Cortex of kidney (tissue), 1 donor: ENCODE measurements at places on chromosomes 13 and 19.

DNA sequence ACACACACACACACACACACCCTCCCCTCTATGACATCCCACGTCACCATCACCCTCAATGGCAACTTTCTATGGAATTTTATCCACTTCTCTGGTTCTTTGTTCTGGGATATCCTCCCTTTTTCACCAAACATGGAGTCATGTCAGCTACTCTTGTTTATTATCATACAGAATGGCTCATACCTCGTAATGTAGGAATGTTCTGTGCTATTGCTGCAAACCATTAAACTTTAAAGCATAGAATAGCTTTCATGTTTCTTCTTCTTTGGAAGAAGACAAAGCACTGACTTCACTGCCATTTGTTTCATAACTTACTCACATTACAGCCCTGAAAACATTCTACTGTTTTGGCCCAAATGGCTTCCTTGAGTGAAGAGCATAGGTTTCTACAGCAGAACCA lies 163.4 kb downstream of the FOXO1 start:
- no peak for DNase-seq

DNA sequence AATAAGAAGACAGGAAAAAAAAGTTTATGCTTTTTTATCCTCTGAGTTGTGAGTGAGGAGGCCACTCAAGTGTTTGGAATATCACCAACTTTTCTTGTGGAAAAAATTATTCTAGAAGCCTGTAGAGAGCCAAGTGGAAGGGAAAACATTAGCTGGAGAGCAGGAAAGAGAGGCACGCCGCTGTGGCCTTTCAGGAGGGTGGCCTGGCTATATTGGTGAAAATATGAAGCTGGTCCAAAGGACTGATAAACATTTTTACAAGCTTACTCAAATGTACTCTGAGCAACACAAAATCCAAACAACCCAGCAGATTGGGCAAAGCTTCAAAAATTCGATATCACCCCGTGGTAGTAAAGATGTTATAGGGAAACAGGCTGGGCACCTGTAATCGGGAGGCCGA lies 2.3 kb upstream of the EIF3G start:
- DNase-seq, result no peak

DNA sequence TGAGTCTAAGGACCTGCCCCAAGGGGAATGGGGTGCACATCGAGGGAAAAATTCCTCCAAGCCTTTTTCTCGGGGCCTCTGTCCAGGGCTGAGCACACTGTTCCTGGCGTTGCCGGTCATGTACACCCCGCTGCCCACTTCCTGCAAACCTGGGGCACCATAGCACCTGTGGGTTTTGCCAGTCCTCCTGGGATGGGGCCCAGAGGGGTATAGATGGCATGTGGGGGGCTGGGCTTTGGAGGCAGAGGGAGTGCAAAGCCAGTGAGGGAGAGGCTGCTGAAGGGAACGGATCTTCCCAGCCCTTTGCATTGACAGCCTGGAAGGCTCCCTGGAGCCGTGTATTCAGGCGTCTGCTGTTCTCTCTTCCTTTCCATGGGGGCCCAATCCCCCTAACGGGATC lies 187.3 kb downstream of the ZNF536 start:
- no peak for DNase-seq

- DNase-seq, result no peak
These were observed 60.3 kb upstream of the CLDN10 start for GRCh38 chr13:95492044-95492801.

- no peak for DNase-seq
These were observed 30.9 kb upstream of the PSG9 start for GRCh38 chr19:43300206-43300605.
